ENCODE measurements at places on chromosomes 3 and 15.
A peak's percentile ranks its signal among the peaks of the same experiment; 100 is the strongest.

DNA sequence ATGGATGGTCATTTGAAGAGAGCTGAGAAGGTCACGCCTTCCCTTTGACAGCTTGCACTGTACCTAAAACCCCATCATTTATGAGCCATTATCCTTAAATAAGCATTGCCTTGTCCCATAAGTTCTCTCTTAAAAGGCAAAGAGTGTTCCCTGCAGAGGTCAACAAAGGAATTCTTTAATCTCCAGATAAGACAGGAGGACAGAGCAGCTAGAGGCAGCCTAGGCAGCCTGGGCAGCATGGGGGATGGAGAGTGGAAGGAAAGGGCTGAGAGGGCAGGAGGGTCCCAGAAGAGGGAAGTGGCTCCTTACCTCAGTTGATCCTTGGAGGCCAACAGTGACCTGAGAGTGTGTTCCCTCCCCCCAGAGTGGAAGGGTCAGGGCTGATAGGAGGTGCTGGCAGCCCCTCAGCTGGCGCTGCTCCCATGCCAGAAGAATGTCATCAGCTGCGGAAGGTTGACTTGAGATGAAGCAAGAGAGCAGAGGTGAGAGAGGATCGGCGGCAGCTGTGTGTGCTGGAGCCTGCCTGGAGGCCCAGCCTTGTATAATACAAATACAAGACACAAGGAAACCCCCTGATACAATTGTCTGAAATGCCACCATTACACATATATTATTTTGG is 12.8 kb downstream of the KBTBD13 start:
- no peak for DNase-seq

DNA sequence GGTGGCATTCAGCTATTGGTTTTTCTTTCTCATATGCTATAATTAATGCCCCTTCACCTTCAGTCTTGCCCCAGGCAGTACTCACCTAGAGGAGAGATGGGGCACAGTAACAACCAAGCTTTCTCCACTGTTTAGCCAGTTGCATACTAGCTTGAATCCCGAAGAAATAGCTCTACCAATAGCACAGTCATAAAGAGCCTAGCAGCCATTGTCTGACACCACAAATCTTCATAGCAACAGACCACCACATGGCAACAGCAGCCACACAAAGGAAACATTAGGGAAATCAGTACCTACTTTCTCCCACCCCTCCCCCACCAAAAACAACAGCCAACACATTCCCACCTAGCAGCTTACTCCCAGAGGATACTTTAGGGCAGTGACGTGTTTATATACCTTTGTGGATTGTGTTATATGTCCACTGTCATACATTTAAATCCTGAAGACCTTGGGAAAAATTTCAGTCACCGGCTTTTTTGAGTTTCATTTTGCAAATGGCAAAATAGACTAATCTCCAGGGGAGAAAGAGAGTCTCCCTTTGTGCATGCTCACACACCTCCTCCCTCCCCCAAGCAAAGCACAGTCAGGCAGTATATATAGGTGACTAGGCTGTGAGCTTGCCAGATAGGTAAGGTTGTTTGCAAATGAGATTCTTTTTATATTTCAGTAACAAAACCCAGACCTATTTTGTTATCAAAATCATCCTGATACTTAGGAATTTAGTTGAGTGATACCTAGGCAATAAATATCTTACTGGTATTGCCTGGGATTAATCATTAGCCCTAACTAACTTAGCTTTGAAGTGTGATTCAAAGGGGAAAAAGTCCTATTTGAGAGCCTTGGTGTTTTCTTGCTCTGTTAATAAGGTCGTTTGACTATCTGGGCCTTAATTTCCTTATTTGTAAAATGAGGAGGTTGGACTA is 140.6 kb downstream of the RBPMS2 start:
- DNase-seq, result no peak

DNA sequence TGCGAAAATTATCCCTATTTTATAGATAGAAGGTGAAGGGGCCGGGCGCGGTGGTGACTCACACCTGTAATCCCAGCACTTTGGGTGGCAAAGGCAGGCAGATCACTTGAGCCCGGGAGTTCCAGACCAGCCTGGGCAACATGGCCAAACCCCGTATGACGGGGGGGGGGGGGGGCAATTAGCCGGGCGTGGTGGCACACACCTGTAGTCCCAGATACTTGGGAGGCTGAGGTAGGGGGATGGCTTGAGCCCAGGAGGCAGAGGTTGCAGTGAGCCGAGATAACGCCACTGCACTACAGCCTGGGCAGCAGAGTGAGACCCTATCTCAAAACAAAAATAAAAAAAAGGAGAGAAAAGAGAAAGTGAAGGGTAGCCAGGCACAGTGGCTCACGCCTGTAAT is 1.4 kb downstream of the AAGAB start:
- no peak for DNase-seq

DNA sequence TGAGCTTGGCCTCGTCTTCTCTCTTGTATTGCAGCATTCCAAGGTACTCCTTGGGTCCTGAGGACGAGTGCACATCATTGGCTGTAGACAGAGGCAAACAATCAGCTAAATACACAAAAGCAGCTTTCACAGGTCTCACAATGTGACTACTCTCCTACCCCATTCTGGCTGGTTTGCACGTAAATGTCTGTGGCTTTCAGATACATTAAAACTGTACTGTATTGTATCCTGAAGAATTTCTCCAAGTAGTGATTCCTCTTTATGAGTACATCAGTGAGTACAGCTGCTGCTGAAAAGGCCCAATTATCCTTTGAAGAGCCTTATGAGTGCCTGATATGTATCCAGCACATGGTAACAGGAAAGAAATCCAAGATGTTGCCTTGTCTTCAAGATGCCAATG is 22.0 kb upstream of the GNB5 start:
- no peak for DNase-seq

GRCh38 chr3:24521420-24522145 is 26.9 kb upstream of the THRB start:
- DNase-seq, result no peak

DNA sequence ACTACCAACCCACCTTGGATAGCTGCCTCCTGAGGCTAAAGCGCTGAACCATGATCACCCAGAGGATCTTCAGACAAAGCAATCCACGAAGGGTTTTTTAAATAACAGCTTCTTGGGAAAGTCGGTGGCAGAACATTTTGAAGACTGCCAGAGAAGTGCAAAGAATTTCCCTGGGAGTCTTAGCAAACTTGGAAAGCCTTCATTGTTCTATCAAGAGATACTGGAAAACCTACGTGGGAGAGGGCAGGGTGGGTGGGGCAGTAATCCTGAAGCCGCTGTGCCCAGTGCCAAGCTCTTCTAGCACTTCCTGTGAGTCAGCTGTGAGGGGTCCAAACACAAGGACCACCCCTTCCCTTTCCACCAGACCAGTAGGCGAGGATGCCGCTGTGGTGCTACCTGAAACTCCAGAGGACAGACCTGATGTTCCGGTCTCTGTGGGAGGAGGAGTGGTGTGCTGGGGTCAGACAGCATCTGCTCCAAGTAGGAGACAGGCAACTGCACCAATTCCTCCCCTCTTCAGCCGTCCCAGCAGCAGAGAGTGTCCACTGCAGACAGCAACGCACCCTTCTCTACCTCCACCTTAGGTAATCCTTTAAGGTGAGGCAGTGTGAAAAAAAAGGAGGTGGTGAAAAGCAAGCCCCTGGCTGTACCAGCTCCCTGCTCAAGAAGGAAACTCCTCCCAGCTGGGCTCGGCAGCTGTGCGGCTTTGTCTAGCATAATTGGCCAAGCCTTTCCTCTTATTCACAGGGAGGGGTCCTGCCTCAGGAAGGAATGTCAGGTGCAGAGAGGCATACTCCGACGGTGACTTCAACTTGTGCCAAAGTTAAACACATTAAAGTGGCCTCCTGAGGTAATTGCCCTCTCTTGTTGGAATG is 99.0 kb downstream of the TMCC1 start:
- peak; percentile 13 for DNase-seq

GRCh38 chr15:32669896-32670611 is 28.5 kb downstream of the SCG5 start:
- DNase-seq, result no peak

- DNase-seq, result no peak
Measured at GRCh38 chr3:44074181-44074580, 167.5 kb upstream of the TOPAZ1 start.

GRCh38 chr15:25092661-25093060 is 137.9 kb downstream of the SNRPN start:
- DNase-seq, result no peak

GRCh38 chr15:71385457-71385856 is 270.2 kb downstream of the THSD4 start:
- DNase-seq, result no peak

DNA sequence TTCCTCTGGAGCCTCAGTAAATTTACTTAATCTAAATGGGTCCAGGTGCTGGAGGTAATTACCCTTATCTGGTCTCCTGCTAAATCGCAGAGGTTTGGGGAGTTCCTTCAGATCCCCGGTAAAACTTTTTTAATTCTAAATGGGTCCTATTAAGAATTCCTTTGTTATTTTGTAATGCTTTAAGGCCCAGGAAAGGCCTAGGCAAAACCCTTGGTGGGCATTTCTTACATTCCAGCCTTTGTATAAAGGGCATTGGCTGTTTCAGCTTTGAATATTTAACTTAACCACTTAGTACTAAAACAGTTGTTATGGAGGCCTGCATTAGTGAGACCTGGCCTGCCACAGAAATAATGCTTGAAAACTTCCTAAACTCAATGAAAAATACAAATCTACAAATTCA is 14.9 kb upstream of the ZNF662 start:
- no peak for DNase-seq

DNA sequence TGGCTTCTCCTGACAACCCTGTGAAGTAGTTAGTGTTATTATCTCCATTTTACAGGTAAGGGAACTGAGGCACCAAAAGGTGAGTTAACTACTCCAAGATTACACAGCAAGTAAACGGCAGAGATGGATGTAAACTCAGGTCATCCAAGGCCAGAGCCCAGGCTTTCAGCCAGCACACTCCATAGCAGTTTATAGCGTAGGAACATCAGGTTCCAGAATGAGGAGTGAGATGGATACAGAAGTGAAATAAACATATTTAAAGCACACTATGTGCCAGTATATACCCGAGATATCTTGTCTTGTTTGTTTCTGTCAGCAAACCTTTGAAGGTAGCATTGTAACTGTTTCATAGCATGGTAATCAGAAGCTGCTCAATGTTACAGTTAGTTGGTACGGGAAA is 279.0 kb downstream of the OXSM start:
- no peak for DNase-seq

- DNase-seq, result no peak
Measured at GRCh38 chr3:129453732-129454131, 13.7 kb downstream of the IFT122 start.

DNA sequence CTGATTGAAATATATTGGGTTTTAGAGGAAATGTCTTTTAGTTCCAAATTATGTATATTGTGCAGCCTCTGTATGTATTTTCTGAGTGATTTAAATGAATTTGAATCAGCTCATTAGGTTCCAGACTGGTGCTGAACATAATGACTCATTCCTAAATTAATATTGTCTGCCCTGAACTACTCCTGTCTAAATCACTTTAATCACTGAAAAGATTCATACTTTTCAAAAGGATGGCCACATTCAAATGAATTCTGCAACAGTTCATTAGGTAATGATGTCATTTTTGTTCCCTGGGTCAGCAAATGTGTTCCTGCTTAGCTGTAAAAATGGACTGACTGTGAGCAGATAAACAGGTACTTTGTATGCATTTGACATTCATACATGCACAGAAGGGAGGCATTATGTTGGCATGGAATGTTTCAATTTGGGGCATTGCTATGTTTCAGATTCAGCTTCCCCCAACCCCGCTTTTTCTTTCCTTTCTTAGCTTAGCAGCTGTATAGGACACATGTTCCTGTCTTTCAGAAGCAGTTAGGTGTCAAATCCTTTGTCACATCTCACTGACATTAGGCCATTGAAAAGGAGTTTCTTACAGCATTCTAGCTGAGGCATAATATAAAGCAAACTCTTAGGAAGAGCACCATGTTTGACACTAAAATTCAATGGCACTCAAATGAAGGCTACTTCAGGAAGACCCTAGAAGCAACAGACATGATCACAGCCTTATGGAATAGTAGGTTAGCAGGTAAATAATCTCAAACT is 318.5 kb upstream of the ARPP21 start:
- DNase-seq, result no peak

DNA sequence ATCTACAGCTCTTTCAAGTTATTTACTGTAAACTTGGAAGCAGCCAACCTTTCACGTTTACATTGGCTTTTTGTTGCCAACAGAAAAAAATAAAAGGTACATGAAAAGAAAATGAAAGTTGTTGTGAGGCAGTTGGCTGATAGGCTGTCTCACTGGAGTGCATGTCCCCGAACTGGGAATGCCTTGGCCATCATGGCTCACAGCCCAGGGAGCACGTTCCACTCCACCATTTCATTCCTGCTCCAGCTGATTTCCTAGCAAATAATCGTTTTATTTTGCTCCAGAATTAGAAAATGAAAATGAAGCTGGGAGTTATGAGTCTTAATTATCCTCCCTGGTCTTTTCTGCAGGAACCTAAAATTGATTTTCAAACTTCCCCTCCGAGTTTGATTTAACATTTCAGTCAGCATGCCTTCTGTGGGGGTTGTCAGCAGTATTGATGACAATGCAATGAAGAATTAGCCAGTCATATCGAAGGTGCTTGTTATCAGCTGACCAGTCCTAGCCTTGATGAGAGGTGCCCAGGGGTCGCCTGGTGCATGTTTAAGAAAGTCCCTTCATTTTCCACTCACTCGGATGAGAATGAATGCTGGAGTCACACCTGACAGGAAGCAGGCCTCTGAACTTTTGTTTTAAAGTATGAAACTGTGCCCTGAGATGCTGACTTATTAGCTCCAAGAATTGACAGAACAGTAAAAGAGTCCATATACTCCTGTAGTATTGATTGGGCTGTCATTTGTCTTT is 293.7 kb upstream of the TRIM42 start:
- no peak for DNase-seq

DNA sequence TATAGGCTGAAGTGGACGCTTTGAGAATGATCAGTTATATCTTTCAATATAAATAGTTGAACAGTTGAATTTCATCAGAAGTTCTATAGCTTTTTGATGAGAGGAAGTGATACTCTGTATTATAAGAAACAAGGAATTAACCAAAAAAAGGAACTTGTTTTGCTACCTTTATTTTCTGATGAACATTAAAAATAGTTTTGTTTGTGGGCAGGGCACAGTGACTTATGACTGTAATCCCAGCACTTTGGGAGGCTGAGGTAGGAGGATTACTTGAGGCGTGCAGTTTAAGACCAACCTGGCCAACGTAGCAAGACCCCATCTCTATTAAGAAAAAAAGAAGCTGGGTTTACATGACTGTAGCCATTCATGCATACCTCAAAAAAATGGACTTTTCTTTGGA is 16.7 kb downstream of the BLOC1S6 start:
- DNase-seq, result no peak

- no peak for DNase-seq
Measured at GRCh38 chr3:9109568-9109914, 139.9 kb downstream of the SRGAP3 start.

DNA sequence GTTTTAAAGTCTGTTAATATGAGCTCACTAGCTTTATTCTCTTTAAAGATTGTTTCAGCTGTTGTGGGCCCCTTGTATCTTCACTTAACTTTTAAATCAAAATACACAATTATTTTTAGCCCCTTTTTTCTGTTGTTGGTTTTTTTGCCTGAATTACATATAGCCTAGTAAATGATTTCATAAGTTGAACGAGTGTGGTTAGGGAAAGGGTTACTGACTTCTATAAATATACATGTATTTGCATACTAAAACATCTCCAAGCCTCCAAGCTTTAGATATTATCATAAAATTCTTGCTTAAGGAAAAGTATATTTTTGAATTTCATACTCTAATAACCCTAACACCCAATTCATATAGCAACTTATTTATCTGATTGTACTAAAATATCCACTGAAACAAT is 73.2 kb upstream of the ARL6 start:
- no peak for DNase-seq

GRCh38 chr15:98713585-98714001 is 65.3 kb downstream of the IGF1R start:
- DNase-seq, result no peak
